ENCODE measurements at places on chromosomes 2 and 18.
A peak's percentile ranks its signal among the peaks of the same experiment; 100 is the strongest.

- no peak for DNase-seq
These were observed 30.1 kb downstream of the SPRED2 start for GRCh38 chr2:65402323-65402722.

DNA sequence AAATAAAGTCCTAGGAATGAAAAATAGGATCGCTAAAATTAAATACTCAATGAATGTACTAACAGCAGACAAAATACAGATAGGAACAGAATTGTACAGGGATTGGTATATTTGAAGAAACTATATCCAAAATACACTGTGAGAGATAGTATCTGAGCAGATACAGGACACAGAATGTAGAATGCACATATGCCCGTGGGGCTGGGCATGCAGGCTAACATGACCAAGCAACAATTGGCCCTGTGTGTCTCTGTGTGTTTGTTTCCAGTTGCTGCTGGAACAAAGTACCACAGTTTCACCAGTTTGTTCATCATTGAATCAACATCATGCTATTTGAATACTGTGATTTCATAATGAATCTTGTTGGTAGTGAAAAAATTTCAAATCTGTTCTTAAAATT is 127.6 kb downstream of the PMAIP1 start:
- no peak for DNase-seq

- no peak for DNase-seq
These were observed 751.2 kb downstream of the CNTNAP5 start for GRCh38 chr2:124776332-124776731.

DNA sequence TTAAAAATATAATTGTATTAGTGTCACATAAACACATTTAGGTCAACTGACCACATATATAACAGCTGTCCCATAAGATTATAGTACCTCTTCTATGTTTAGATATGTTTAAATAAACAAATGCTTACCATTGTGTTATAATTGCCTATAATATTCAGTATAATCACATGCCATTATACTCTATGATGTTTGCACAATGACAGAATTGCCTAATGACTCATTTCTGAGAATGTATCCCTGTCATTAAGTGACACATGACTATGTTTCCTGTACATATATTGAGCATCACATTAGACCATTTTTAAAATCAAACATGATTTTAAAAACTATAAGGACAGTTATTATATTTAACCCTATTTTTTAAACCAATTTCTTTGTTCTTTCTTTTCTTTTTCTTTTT is 89.8 kb downstream of the HS6ST1 start:
- no peak for DNase-seq

DNA sequence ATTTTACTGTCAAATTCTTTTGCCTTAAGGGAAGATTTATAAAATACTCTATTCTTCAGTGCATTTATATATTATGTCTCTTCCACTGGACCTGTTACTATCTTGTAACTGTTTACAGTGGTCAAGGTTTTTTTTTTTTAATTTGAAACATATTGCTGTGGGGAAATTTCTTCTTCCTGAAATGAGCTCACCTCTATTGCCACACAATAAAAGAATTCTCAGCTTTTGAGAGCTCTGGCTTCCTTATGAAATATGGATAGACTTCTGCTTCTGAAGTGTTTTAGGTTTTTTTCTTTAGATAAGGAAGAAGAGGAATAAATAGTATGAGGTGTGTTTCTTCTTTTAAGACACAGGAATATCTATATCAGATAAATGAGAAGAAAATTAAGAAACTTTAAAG is 7.7 kb downstream of the VRK2 start:
- no peak for DNase-seq

GRCh38 chr2:85401464-85401805 is 8.7 kb downstream of the CAPG start:
- no peak for DNase-seq

DNA sequence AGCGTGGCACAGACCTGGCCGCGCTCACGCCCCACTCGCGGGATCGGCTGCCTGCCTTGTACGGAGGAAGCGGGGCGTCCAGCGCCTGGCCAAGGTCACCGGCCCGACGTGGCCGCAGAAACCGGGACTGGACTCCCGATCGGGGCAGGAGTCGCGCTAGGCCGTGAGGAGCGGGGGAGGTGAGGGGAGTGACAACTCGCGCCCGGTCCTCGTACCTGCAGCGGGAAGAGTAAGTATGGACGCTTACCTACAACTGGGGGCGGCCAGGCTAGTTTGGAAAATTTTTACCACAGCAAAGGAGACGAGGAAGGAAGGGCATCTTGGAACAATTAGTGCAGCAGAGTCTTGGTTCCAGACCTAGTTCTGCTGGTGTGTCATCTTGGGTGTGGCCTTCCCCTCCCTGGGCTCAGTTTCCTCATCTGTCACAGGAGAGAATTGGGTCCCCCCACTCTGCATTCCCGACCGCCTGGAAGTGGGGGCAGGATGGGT is 693 bp downstream of the UBE2F start:
- DNase-seq: no peak

DNA sequence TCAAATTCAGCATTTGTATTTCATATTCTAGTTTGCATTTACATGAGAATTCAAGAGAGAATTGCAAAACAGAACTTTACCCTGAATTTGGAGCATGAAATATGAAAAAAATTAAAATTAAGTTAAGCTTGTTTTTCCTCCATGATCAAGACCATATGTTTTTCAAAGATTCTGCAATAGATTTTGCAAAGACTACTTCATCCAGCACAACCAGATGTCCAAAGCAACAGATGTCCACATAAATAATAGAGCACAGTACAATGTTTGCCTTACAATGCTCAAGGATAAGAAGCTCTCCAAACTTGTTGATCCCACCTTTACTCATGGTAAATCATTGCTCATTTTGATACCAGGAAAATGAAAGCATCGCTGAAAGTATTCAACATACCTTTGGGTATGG is 25.6 kb downstream of the FAP start:
- no peak for DNase-seq

GRCh38 chr2:64831977-64832328 is 157.2 kb upstream of the SLC1A4 start:
- DNase-seq: no peak

DNA sequence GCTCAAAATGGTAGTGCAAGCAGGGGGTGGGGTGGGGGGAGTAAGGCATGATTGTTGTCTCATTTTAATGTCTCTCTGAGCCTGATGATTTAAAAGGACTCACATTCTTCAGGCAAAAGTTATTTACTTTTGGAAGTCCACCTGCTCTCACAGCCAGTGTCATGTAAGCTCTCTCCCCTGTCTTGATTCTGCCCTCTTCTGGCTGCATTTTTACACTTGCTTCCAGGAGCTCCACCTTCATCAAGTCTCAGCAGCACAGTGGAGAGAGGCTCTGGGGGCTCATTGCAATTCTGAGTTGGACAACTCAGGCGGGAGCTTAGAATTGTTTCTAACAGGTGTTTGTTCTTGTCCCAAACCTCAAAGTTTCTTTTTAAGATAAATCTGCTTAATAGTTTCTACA is 39.2 kb downstream of the GNAL start:
- DNase-seq: no peak

DNA sequence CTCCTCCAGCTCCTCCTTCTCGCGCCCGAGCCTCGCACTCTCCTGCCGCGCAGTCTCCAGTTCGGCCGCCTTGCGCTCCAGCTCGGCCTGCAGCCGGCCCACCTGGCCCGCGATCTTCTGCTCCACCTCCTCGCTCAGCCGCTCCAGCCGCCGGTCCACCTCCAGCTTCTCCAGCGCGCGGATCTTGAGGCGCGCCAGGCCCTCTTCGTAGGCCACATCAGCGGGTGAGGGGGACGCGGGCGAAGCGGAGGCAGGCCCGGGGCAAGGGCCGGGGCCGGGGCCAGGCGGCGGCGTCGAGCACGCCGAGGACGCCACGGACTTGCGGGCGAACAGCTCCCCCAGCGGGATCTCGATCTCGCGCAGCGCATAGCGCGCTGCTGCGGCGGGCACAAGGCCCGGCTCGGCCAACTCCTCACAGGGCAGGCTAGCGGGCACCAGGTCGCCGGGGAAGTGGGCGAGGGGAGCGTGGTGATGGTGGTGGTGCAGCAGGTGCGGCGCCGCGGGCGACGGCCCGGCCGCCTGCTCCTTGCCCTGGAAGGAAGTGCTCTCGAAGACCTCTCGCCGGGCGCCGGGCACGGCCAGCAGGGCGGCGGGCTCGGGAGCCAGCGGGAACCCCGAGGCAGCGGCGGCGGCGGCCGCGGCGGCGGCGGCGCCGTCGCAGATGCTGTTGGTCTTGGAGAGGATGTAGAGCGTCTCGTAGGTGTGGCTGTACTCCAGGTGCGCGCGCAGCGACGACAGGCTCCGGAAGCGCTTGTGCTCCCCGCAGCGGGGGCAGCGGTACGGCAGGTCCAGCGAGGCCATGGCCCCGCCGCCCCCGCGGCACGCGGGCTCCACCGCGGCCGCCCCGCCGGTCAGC is 15.2 kb downstream of the FBXO41 start:
- no peak for DNase-seq

GRCh38 chr2:218992703-218993344 is 398 bp downstream of the CRYBA2 start:
- no peak for DNase-seq

GRCh38 chr2:11726384-11726783 is 20.0 kb upstream of the LPIN1 start:
- peak; percentile 40 for DNase-seq

- no peak for DNase-seq
These were observed 3.4 kb downstream of the WDFY1 start for GRCh38 chr2:223941579-223942277.

GRCh38 chr2:26745609-26746327 is 18.3 kb upstream of the SLC35F6 start:
- DNase-seq: peak; percentile 87

GRCh38 chr2:108220191-108220590 is 19.6 kb upstream of the SULT1C3 start:
- no peak for DNase-seq

GRCh38 chr2:140085674-140086073 is 1305.5 kb upstream of the NXPH2 start:
- no peak for DNase-seq

DNA sequence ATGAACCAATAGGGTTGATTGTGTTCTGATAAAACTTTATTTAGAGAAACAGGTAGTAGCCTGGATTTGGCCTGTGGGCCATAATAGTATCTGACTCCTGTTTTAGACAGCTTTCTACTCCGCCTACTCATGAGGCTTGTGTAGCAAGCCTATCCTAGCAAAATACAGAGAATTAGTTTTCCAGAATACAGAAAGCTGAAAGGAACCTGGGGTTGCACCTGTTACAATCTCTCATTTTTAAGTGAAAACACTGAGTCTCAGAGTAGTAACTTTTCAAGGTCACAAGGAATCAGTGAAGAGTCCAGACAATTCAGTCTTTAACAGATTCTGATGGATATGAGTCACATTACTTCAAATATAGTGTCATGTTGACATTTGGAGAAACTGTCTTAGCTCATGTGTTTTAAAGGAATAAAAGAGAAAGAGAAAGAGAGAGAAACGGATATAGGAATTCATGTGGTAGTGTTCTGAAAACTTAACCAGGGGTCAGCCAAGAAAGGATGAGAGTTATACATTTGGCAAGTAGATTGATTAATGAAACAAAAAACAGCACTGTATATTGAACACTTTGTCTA is 17.0 kb downstream of the ARHGAP28 start:
- DNase-seq: no peak

GRCh38 chr2:176446718-176447414 is 177.6 kb downstream of the MTX2 start:
- DNase-seq: no peak

GRCh38 chr18:10230072-10230471 is 224.4 kb upstream of the APCDD1 start:
- no peak for DNase-seq

DNA sequence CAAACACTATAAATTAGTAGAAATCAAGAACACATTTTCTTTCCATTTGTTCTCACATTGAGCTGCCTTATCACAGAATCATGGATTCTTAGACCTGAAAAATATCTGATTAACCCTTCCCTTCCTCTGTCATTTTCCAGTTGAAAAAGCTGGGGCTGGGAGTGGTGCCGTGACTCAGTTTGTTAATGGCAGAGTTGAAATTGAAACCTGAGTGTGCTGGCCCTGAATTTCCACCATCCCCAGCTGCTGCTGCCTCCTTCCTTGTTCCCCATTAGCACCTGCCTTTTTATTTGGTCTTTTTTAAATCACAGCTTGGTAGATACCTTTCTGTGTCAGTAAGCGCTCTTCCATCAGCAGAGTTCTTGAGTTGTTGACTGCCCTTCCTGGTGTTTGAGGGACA is 10.6 kb downstream of the FARP2 start:
- no peak for DNase-seq

DNA sequence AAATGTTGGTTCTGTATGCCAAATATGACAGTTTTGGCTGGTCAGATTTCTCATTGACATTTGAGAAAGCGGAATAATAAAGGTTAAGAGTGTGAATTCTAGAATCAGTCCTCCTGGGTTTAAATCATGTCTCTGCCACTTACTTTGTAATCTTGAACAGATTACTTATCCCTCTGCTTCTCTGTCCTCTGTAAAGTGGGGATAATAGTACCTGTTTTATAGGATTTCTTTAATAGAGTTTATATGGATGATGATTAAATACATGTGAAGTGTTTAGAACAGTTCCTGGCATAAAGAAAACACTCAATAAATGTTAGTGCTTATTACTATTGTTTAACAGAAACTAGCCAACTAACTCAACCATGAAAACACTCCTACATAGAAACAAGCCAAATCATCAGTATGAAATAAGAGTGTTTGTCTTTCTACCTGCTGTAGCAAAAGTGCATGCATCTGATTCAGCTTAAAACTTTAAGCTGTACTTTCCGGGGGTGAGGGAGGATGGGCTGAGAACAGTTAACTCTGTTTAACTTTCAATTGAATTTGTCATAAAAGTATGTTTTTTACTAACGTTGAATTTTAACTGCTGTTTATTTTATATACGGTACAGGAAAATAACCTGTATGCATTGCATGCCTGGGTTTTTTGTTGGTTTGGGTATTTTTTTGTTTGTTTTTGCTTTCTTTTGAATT is 6.8 kb downstream of the HTR2B start:
- no peak for DNase-seq

GRCh38 chr2:27494284-27494943 is 586 bp downstream of the FNDC4 start:
- no peak for DNase-seq

DNA sequence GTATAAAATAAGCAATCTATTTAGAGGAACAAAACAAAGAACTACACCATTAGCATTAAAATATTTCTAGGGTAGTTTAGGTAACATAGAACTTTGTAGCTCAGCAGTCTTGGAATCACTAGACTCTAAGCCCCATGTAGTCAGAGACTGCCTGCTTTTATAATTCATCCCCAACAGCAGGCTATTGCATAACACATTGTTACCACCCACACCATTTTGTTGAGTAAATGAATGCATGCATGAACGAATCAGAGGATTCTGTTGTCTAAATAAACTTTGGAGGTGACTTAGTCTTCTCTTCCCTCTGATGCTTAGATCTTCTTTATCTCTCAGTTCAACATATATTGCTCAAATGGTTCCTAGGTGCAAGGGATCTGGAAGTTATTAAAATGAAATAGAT is 167.6 kb upstream of the TNP1 start:
- DNase-seq: no peak

DNA sequence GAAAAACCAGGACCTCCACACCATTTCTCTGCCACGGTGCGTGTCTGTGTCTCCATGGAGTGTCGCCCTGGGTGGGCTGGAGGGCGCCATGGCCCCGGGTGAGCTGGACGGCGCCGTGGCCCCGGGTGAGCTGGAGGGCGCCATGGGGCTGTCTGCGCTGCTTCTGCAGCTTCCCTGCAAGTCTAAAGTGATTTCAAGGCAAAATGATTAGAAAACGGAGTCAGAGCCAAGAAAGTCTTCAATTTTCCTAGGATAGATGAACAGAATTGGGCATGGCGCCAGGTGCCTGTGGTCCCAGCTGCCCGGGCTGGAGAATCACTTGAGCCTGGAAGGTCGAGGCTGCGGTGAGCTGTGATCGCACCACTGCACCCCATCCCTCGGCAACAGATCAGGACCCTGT is 27.7 kb upstream of the NFATC1 start:
- DNase-seq: peak; percentile 41

GRCh38 chr18:58446391-58447060 is 182.4 kb downstream of the ALPK2 start:
- no peak for DNase-seq
